Fibroblast of skin of right biceps (primary cell): ENCODE measurements at places on chromosomes 5 and 9.

DNA sequence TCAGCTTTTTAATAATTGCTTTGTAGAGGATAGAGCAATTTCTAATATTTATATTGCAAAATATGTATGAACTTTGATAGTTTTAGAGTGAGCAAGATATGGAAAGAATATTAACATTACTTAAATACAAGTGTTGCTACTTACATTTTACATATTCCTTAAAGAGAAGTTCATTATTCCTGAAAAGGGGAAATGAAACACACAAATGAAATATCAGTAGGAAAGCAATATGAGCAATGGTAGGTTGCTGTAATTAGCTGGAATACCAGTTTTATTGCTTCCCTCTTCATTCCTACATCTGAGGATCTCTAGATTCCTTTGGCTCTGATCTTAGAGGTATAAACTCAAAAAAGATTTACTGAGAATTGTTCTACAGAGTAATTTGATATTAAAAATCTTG lies 414.1 kb downstream of the FAM170A start:
- no peak for DNase-seq

DNA sequence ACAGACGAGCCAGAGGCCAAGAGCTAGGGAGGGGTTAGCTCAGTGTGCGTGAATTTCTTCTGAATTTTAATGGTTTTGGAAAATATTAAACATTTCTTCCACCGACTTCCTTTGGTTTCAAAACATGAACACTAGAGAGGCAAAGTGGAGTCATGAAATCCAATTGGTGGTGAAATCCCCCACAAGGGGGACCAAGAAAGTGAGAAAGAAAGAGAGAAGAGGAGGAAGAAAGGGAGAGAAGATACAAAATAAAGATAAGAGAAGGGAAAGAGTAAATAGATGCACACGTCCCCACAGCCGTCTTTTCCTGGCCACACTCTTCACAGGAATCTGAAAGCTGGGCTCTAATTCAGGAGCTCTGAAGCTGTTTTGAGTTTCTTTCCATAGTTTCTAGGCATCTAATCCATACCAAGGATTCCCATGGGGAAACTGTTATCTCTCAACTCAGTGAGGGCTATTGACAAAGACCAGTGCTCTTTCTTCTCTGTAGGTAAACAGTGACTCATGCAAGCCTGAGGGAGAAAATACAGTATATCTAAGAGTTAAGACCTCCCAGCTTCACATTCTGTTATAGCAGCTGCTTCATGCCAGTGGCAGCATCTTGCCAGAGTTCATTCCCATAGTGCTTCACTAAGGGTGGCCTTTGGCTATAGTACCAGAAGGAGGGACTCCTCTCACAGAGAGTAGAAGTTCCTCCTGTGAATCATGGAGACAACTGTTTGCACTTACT lies 115.8 kb upstream of the LIFR start:
- peak; percentile 84 for DNase-seq

DNA sequence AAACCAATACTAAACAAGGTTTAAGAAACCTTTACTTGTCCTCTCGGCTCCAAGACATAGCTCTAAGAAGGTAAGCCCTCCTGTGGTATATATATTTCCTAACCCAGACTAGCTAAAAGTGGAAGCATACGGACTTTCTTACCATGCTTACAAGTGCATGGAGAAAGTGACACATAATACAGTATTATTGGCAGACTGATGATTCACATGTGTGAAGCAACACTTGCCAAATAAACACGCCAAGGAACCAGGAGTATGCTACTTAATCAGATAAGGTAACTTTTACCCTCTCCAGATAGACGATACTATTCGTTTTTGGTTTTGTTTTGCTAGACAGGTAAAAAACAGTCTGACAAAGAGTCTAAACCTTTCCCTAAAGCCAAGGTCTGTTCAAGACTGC lies 264.1 kb downstream of the MLLT3 start:
- peak; percentile 43 for DNase-seq

DNA sequence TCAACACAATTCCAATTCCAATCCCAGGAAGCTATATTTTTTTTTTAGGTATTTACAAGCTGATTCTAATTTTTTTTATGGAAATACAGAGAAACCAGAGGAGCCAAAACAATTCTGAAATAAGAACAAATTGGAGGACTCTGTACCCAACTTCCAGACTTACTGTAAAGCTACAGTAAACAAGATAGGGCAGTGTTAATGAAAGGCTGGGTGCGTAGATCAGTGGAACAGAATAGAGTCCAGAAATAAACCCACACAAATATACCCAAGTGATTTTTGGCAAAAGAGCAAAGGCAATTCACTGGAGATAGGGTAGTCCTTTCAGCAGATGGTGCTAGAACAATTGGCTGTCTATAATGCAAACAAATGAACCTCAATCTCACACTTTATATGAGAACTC lies 50.6 kb downstream of the WHRN start:
- DNase-seq = no peak

GRCh38 chr5:150621301-150621700 lies 19.2 kb upstream of the SYNPO start:
- no peak for DNase-seq

GRCh38 chr9:123864251-123864650 lies 65.7 kb downstream of the DENND1A start:
- DNase-seq = no peak
